ENCODE measurements at places on chromosomes 7 and 10. TPM values are rescaled to one million over a fixed set of nuclear protein-coding genes. Genes with fewer than 3 reads are reported as not detected.

Gene NCF1
- 0.80 TPM for total RNA-seq

Gene CBX3
- 146 TPM for total RNA-seq

Gene MYO1G
- 0.13 TPM for total RNA-seq

Gene RAMP3
- total RNA-seq, result 0.62 TPM

Gene SLC26A3
- not detected for total RNA-seq
